ENCODE measurements at places on chromosomes 4 and X.

DNA sequence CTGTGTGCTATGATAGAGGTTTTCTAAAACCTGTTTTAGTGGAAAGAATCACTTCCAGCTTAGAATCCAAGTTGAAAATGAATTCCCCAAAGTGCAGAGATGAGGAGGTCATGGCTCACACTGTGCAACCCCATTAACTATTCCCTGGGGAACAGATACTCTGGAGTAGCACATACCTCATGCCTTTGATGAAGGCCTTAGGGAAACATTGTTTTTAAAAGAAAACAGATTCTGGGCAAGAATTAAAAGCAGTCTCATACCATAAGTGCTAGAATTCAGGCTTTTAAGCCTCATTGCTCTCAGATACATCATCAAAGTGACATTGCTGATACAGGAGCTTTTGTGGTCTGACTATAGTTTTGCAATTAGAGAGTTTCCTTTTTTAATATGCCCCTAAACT lies 115.1 kb downstream of the NDST4 start:
- DNase-seq: no peak

- DNase-seq: no peak
Measured at GRCh38 chr4:48163746-48164145, 29.7 kb upstream of the TXK start.

DNA sequence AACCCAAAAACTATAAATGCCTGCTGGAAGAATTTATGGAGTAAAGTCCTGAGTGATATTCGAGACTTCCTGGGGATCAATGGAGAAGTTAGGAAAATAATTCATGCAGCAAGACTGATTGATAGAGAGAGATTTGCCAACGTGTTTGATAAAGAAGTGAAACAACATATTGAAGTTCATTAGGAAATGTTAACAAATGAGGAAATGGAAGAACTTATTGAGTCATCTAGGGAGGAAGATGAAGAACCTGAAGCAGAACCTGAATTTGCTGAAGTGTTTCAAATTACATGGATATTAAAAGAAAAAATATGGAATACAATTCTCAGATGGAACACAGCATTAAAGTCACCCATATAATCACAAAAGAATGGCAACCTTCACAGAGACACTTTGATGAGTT lies 39.0 kb downstream of the DDX60 start:
- DNase-seq: no peak

DNA sequence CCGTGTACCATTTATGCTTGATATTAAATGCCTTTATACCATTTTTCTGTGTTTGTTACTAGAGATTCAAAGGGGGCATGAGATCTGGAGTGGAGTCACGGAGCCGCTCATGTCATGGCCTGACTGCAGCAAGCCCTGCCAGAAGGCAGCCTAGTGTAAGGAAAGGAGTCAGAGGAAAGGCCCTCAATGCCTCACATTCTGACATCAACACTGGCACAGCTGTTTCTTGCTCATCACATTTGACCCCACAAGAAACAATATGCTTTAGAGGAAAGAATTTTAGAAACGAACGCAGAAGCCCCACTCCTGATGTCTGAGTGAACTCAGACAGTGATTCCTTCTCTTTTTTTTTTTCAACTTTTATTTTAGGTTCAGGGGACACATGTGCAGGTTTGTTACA lies 322.4 kb upstream of the CPEB2 start:
- no peak for DNase-seq

DNA sequence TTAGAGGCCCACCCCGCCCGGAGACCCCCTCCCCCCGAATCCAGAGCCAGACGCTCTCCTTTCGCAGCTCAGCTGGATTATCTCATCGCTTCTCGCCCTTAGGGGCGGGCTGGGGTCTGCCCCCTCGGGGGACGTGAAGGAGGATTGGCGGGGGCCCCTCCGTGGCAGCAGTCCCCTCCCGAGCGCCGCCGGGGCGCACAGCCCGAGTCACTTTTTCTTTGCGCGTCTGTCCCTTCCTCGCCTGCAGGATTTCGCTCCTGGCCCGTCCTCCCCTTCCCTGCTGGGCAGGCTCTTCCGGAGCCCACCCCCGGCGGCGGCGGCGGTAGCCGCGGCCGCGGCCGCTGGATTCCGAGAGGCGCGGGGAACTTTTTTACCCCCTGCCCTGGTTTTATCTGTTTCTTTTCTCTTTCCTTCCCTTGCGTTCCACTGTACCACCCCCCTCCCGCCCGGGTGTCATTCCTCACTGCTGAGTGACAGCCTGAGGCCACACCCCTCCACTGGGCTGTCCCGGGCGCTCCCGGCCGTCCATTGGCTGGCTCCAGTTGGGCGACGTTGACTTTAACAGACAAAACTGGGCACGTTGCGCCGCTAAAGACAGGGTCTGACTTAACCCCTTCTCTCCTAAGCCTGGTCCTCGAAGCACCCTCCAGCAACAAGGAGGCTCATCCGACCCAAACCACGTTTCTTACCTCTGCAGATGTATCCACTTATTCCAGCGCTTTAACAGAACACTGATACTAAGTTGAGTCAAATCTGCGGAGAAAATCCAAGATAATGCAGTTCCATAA lies 492 bp upstream of the NKX3-2 start:
- DNase-seq: no peak

- DNase-seq: no peak
Measured at GRCh38 chrX:24294619-24295018, 19.2 kb downstream of the SUPT20HL2 start.

- no peak for DNase-seq
Measured at GRCh38 chr4:1057403-1057745, 45.9 kb downstream of the FGFRL1 start.

DNA sequence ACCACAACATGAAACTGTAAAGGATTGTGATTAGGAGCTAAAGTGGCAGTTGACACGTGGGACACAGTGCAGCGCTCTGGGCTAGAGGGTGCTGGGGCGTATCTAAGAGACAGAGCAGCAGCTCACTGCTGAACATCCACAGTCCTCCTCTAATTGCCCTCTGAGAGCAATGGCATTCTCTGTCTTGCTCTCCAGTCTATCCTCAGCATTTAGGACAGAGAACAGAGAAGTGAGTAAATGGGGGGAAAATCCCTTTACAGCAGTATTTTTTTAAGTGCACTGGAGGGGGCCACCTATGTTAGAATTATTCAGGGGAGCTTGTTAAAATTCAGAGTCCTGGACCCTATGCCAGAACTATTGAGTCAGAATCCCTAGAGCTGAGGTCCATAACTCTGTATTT lies 4.2 kb upstream of the TMEM154 start:
- DNase-seq: no peak

GRCh38 chr4:1090465-1091440 lies 22.6 kb downstream of the RNF212 start:
- DNase-seq: no peak

- DNase-seq: peak; percentile 64
Measured at GRCh38 chr4:89752932-89753598, 83.9 kb downstream of the SNCA start.

GRCh38 chrX:46628460-46629371 lies 55.2 kb downstream of the CHST7 start:
- DNase-seq: no peak

GRCh38 chr4:133148690-133149363 lies at the start of gene PCDH10:
Gene PCDH10, plus strand, starts transcription at chr4:133149294. Its CDS starts 847 bp downstream, at chr4:133150141.
- DNase-seq: peak; percentile 34

DNA sequence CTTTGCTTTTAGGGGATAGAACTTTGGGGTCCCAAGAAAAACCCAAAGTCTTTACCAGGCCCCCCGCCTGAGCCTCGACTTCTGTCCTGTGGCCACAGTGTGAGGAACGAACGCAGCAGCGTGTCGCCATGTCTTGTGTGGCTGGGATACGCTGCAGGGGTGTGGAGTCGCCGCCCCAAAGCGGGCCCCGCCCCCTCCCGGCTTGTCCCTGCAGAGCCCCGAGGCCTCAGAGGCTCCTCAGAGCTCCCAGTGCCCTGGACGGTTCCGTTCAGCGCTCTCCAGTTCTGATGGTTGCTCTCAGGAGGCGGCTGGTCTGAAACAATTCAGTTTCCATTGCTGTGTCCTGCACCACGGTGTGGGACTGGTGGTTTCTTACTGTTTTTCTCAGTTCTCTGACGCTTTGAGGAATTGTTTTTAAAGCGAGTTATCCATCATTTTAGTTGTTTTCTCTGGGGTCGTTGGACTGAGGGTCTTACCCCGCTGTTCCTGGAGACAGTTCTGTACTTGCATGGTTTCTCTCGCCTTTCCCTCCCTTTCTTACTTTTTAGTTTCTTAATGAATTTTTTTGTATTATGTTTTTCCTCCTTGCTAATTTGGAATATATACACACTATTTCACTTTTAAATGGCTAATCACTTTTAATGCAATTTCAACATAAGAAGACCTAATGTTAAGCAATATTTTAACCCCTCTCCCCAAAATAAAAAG lies 1.6 kb upstream of the IDUA start:
- DNase-seq: no peak

DNA sequence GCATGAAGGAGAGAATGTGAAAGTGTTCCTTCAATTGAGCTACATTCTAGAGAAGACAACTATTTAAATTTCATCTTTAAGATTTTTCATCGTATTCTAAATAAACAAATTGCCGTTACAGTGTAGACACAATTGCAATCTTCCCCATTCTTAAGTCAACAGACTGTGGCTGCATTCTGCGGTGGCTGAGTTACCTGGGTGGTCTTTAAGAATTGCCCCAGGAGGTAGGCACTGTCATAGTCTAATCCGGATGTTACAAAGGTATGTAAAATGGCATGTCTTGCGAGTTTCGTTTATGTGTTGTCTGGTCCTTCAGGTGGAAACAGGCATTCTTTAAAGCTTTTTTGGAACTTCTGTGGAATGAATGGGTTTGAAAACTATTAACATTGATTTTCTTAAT lies 586.1 kb upstream of the PITX2 start:
- DNase-seq: no peak

- no peak for DNase-seq
Measured at GRCh38 chrX:18428006-18428405, 2.6 kb downstream of the CDKL5 start.

- DNase-seq: peak; percentile 44
Measured at GRCh38 chr4:139454111-139455045, at the start of gene RAB33B. Gene RAB33B, plus strand, starts transcription at chr4:139454121. Its CDS starts 75 bp downstream, at chr4:139454196.

GRCh38 chrX:44906041-44906440 lies 33.1 kb downstream of the KDM6A start:
- no peak for DNase-seq

GRCh38 chrX:31006027-31006426 lies 65.8 kb downstream of the FTHL17 start:
- DNase-seq: no peak

DNA sequence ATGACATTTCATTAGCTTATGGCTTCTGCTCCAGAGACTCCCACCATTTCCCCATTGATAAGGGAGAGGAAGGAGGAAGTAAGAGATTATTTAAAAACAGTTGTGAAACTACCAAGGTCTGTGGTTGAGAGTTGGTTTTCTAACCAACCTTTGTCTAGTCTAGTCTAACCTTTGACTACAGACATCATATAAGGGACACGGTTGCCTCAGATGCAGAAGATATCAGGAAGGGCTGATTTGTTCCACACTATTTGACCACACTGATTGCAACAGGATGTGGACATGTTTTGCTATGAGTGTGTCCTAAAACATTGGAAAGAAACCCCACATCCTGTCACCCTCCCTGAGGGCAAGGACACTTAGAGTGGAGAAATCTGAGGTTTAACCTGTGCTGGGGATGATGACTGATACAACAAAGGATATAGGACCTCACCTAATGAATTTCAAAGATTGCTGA lies 53.0 kb downstream of the COQ2 start:
- no peak for DNase-seq

- no peak for DNase-seq
Measured at GRCh38 chr4:41512596-41512995, 25.4 kb upstream of the LIMCH1 start.

- DNase-seq: no peak
Measured at GRCh38 chrX:13507893-13508292, 61.5 kb upstream of the EGFL6 start.

DNA sequence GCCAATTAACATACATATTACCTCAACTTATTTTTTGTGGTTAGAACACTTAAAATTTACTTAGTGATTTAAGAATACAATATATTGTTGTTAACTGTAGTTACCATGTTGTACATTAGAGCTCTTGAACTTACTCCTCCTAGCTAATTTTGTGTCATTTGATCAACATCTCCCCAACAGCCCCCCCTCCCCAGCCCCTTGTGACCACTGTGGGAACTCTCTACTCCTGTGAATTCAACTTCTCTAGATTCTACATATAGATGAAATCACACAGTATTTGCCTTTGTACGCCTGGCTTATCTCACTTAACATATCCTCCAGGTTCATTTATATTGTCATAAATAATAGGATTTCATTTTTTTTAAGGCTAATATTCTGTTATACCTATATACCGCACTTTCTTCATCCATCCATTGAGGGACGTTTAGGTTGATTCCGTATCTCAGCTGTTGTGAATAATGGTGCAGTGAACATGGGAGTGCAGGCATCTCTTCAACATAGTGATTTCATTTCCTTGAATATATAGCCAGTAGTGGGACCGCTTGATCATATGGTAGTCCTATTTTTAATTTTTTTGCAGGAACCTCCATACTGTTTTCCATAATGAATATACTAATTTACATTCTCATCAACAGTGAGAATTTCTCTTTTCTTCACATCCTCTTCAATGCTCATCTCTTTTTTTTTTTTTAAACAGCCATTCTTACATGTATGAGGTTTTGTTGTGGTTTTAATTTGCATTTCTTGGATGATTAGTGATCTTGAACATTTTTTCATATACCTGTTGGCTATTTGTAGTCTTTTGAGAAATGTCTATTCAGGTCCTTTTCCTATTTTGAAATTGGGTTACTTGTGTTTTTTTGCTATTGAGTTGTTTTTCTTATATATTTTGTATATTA lies 66.8 kb downstream of the RAPGEF2 start:
- DNase-seq: no peak

- no peak for DNase-seq
Measured at GRCh38 chr4:3714642-3715001, 51.6 kb upstream of the ADRA2C start.

DNA sequence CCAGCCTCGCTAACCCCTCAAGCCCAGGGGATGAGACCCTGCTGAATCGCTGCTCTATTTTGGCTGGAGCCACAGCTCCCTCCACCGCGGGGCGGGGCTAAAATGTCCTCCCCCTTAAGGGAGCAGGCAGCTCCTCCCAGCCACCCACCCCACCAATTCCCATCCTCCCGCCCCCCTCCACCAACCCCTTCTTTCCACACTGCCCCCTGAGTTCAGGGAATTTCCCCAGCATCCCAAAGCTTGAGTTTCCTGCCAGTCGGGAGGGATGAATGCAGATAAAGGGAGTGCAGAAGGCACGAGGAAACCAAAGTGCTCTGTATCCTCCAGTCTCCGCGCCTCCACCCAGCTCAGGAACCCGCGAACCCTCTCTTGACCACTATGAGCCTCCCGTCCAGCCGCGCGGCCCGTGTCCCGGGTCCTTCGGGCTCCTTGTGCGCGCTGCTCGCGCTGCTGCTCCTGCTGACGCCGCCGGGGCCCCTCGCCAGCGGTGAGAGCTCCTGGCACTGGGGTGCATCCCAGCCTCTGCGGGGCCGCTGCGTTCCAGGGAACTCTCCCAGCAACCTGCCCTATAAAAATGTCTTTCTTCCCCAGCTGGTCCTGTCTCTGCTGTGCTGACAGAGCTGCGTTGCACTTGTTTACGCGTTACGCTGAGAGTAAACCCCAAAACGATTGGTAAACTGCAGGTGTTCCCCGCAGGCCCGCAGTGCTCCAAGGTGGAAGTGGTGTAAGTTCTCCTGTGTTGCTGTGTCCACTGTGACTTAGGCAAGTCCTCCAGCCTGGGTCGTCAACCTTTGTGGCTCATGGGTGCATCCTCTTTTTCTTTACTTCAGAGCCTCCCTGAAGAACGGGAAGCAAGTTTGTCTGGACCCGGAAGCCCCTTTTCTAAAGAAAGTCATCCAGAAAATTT lies at the start of gene CXCL6:
TSS of gene CXCL6 (plus strand) at position 306 of the 907 bp plus-strand sequence. CDS start at position 379, 73 bp downstream.
- no peak for DNase-seq

GRCh38 chrX:140572724-140573123 lies 67.9 kb upstream of the SOX3 start:
- no peak for DNase-seq

GRCh38 chrX:31604629-31605221 lies 532.9 kb upstream of the FTHL17 start:
- DNase-seq: no peak
